CMK (cell line): ENCODE measurements at places on chromosomes 16 and 17.

DNA sequence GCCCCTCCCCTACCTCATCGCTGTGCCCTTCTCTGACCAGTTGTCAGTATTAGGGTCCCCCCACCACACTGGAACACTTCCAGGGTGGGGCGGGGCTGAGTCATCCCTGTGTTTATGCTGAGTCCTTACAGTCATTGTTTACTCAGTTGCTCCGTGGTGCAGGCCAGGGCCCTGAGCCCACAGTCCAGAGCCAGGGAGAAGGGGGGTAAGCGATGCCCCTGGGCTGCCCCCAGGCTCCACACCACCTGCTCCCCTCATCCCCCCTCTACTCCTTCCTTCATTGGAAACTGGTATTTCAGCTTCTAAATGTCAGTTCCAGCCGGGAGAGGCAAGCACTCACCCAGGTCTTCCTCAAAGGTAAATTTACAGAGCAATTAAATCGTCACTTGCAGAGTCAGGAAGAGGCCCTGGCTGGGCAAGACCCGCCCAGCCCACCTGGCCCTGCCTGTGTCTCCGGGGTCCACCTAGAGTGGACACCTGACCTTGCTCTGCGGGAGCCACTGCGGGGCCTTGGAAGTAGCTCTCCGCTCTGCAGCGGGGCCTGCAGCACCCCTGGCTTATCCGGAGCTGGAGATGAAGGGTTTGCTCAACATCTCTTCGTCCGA is 4.8 kb downstream of the ATP2A3 start:
- no peak for DNase-seq

- DNase-seq: no peak
These were observed 9.0 kb downstream of the ZDHHC1 start for GRCh38 chr16:67407176-67407787.

- DNase-seq: no peak
These were observed 339.7 kb downstream of the CA10 start for GRCh38 chr17:51818777-51819176.

- no peak for DNase-seq
These were observed 2.6 kb upstream of the ADORA2B start for GRCh38 chr17:15942207-15942833.

DNA sequence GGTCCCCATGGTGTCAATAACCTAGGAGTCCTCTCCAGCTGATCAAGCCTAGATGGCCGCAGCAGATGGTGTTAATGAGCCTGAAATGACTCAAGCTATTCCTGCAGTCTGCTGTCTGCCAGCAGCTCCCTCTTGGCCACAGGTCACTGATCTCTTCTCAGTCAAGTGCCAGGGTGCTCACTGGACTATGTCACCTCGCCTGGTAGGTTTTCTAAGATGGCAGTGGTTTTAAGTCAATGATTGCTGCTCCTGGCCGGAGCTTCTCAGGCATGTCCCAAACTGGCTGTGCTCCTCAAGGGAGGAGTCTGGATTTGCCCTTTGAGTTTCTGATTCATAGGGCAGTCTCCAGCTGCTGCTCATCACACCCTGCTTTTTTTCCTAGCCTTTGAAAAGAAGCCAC is 58.6 kb upstream of the SHISA6 start:
- no peak for DNase-seq

DNA sequence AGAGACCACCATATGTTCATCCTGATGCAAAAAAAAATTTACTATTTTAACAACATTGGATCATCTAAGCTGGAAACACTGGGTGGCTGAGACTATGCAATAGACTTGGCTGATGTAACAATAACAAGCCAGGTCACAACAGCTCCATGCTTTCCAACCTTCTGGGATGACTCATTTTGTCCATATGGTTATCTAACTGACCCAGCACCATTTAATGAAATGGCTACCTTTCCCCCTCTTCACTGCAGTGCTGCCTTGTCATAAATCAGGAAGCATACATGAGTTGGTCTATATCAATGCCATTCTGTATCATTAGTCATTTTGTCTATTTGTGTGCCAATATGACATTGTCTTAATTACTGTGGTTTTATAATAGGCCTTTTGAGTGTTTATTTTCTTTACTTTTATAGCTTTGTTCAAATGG is 217.6 kb upstream of the KCNJ16 start:
- DNase-seq: no peak

DNA sequence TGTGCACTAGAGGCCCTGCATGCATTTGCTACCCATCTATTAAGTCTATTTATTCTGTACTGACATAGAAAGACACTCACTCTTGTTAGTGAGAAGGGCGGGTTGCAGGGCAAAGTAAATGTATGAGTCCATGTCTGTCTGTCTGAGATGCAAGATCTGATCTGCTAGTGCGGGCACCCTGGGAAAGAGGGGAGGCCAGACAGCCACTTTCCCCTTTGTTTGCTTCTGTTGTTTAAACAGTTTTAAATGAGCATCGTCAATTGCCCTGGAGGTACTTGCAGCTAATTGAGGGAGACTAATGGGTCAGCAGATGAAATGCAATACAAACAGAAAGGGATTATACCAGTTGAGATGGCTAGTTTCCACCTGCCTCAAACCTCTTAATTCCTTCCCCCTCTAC is 24.9 kb downstream of the SCNN1G start:
- DNase-seq: no peak

- DNase-seq: no peak
These were observed 63.4 kb downstream of the ADCY9 start for GRCh38 chr16:4052801-4053293.

- no peak for DNase-seq
These were observed 162.1 kb upstream of the AXIN2 start for GRCh38 chr17:65723431-65724151.

DNA sequence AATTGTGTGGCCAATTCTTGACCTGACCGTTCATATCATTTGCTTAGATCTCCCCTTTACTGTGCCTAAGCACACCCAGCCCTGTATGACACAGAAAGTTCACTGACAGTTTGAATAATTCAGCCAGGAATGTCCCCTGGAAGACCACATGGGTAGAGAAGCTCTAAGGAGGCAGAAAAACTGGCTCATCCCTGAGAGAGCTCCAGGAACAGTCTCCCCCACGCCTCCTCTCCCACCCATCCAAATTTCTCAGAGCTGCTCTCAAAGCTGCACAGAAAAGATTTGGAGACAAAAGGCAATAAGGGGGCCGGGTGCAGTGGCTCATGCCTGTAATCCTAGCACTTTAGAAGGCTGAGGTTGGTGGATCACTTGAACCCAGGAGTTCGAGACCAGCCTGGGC is 11.2 kb downstream of the PRAC1 start:
- DNase-seq: no peak

- DNase-seq: peak; percentile 24
These were observed 32.0 kb downstream of the MBTPS1 start for GRCh38 chr16:84084570-84085270.

GRCh38 chr17:82323514-82324234 is 6.3 kb upstream of the CD7 start:
- peak; percentile 80 for DNase-seq

DNA sequence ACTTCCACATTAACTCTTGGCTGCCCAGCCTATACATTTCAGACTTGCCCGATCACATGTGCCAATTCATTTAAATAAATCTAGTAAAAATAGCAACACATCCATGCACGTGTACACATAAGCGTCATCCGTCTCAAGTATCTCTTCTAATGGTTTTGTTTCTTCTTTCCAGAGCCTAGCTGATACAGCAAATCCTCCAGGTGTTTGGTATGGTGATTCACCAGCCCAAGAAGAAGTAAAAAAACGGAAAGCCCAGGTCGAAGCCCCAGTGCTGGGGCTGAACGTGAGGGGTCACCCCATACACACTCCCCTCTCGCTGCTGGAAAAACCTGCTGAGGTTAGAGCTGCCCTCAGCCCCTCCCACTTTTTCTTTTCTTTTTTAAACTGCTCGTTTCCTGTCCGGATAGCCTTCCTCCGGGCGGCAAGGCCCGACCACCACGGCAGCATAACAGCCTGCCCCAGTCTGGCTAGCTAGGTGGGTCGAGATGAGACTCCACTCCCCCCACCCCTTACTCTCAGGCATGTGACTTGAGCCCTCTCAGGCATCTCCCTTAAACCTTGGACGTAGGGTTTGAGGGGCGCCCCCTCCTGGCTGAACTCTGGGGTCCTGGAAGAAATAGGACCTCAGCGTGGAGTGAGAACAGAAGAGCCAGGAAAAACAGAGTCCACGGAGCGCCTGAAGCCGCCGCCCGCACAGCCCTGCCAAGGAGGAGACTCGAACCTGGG is 13.9 kb upstream of the OR1F1 start:
- DNase-seq: no peak

DNA sequence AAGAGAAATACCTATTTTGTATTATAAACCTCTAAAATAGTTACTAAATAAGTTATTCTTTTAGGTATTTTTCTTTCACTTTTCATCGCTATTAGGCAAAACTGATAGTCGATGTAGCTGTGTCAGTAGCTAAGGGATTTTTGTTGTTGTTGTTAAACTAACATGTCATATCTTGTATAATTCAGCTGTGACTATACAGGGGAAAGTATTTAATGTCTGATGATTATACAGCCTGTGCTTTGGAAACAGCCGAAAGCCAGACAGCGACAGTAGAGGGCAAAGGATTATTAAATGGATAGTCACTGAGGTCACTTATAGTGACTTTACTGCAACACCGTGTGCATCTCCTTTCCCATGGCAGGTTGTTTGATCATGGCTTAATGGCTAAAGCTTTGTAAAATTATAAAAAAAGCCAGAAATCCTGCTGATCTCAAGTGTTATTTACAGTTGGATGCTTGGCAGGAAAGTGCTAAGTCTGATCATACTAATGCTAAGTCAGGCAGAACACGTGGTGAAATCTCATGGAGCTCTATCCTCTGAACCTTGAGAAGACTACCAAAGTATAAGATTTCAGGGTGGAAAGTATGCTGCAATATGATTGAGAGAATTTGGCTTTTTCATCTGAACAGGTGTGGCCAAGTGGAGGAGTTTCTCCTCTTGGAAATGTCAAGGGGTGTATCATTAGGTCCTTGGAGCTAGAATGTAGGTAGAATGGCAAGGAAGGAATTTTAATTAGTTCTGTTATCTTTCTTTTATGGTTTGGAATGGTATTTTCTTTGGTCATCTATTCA is 88.4 kb downstream of the FTO start:
- no peak for DNase-seq

GRCh38 chr16:49484451-49484849 is 110.8 kb downstream of the C16orf78 start:
- DNase-seq: no peak

- DNase-seq: no peak
These were observed 969.7 kb downstream of the CDH11 start for GRCh38 chr16:64151990-64152767.

- DNase-seq: no peak
These were observed 350.0 kb upstream of the ERCC4 start for GRCh38 chr16:13569986-13570385.
